Effector memory CD4-positive, alpha-beta T cell (primary cell): ENCODE measurements at places on chromosomes 16 and 17.

DNA sequence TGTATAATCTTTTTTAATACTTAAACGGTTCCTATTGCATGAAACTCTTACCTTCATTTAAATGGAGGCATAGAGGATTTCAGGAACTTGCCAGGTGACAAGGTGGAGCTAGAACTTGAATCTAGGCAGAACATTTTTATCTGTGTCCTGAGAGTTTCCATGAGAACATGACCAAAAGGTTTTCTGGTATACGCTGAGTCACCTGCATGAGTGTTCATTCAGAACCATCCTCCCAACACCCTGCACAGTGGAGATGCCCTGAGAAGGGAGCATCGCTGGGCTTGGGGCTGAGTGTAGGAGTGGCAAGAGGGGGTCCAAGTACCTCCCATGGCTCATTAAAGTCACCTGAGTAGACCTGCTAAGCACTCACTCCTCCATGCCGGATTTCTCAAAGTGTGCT lies 169.7 kb upstream of the CACNG5 start:
- DNase-seq: no peak

DNA sequence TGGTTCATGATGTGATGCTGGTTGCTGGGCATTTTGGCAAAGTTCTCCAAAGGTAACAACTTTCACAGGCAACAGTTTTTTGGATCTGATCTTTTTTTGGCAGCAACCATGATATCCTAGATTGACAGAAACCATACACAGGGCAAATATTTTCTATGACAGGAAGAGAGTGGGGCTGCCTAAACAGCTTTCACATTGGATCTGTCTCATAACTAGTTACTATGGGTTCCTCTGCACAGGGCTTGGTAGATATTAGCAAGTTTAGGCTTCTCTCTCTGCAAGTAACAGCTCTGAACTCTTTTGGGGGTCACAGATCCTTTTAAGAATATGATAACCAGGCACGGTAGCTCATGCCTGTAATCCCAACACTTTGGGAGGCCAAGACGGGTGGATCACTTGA lies 28.6 kb downstream of the COG4 start:
- no peak for DNase-seq

DNA sequence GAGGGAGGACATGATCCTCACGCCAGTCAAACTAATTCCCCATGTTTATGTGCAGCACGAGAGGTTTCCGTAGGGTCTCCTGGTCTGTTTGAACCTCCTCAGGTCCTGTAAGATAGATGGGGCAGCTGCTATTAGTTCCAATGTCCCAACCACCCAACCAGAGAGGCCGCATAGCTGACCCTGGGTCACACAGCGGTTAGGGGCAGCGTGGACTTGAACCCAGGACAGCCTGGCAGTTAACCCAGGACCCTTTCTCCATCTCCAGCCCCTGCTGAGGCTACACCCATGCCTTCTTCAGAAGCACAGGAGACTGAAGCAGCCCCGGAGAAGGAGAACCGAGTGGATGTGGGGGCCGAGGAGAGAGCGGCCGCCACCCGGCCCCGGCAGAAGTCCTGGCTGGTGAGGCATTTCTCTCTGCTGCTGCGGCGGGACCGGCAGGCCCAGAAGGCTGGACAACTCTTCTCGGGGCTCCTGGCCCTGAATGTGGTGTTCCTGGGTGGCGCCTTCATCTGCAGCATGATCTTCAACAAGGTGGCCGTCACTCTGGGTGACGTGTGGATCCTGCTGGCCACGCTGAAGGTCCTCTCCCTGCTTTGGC lies 5.5 kb downstream of the OTOP3 start:
- DNase-seq: no peak

GRCh38 chr16:85556456-85557082 lies 56.6 kb upstream of the GSE1 start:
- peak; percentile 28 for DNase-seq

DNA sequence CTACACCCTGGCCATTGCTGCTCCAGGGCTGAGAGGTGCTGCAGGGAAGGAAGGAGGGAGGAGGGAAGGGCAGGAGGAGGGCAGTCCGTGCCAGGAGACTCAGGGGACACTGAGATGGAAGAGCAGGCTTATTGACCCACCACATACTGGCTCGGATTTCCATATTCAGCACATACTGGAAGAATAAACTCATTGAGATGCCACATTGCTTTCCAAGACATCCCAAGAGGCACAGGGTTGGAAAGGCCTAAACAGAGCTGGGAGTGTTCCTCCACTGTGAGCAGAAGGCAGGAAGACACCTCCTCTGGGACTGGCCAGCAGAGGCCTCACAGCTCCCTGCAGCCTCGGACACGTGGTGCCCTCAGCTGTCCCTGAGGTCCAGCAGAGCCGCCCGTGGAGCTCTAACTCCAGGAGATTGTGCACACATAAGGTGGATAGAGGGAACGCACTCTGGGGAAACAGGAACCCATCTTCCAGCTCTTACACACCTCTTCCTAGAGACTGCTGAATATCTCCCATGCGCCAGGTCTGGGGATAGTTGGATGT lies 17.4 kb downstream of the CCDC182 start:
- DNase-seq: no peak

GRCh38 chr17:19273731-19274130 lies 36.6 kb downstream of the EPN2 start:
- no peak for DNase-seq

DNA sequence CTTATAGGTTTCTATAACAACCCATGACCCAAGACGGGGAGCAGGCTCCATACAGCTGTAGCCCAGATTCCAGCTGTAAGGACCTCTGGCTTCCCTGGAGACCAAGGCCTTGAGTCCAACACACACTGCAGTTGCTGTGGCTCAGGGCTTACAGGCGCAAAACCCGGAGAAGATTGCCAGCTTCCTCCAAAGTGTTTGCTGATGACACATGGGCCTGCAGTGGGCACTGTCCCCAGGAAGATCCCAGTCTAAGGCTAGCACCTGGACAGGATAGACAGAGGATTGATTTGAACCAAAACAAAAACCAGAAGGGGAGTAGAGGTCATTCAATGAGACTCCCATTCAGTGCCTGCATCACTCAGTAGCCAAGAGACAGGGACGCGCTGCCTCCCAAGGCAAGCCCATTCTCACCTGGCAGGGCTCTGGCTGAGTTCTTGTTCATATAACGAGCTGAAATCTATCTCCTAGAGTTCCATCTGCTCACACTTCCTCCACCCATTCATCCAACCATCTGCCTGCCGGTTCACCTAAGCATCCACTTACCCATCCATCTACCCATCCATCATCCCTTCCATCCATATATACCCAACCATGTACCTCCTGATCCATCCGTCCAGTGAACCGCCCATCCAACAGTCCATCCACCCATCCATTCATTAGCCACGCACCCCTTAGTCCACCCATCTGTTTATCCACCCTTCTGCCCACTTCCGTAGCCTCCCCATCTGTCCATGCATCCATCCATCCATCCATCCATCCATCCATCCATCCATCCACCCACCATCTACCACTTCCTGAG lies 10.2 kb downstream of the RAB11FIP4 start:
- no peak for DNase-seq

- no peak for DNase-seq
These were observed 46.9 kb upstream of the SIAH1 start for GRCh38 chr16:48432136-48432535.
